ENCODE measurements at places on chromosomes 3 and 15.
A peak's percentile ranks its signal among the peaks of the same experiment; 100 is the strongest.

DNA sequence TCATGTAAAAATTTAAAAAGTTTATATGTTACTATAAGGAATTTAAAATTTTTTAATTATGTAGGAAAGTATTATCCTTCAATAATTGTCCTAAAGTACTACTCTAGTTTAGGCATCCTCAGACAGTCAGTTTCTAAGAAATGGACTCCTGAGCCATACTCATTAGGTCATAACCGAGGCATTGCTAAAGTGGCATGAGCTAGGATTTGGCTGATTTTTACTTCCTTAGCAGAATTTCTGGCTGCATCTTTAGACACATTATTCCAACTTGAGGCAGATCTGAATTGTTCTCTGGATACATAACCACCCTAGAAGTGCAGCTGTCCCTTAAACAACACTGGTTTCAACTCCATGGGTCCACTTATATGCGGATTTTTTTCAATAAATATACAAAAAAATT is 38.3 kb downstream of the IFT57 start:
- no peak for DNase-seq

- no peak for DNase-seq
Measured at GRCh38 chr15:78321041-78321570, 19.0 kb upstream of the CRABP1 start.

- DNase-seq: no peak
Measured at GRCh38 chr15:39299486-39300267, 281.2 kb upstream of the THBS1 start.

DNA sequence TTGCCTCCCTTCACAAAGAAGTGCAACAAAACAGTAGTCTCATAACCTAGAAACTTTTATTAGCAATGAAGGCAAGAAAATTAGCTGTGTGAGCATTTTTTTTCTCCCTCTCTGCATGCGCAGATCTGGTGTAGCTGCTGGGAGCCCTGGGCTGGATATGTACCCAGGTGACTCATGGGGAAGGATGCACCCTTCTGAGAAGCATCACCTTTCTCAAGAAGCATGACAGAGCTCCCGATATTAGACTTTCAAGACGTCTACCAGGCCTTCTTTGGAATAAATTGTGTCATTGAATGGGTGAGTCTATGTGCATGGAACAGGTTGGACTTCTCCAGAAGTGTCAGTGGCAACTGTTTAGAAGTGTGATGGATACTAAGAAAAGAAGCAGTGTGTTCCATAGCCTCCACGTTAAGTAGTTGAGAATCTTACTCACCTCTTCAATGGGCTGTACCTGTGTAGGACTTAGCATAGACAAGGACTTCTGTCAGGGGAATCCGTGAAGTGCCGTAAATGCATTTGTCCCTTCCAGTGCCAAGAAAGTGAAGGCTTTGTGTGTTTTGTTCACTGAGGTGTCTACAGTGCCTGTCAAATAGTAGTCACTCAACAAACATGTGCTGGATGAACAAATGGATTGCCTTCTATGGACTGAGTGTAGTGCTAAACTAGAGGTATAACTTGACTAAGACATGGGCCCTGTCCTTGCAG is 47.7 kb upstream of the RASGRP1 start:
- DNase-seq: no peak

- no peak for DNase-seq
Measured at GRCh38 chr3:127844326-127844942, 22.1 kb upstream of the MGLL start.

GRCh38 chr3:58021962-58022361 is 13.7 kb downstream of the FLNB start:
- no peak for DNase-seq

DNA sequence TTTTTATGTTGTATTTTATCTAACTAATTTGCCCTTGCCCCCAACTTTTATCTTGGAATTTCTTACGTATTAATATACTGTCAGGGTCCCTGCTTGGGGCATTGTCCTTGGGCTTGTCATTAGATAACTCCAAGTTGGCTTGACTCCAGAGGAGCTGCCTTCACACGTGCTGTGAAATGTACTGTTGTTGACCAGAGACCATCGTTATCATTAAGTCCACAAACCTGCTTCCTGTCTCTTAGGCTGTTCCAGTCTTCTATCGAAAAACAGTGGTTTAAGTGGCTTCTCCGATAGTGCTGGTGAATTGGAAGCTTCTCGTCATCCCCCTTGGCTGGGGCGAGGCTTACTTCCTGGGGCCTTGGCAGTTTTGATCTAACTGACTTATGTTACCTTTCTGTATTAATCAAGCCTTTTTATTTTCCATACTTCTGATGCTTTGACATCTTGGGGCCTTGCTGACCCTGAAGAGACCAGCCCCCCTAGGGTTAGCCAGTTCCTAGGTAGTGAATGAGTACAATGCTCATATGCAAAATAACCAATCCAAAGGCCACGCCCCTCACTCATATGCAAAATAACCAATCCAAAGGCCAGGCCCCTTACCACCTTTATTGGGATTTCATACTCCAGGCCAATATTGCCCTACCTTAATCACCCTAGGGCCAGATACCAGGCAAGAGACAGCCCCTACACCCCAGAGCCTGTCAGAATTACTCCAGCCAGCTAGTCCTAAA is 164.5 kb downstream of the IGF1R start:
- no peak for DNase-seq

GRCh38 chr3:85571835-85572234 is 613.0 kb downstream of the CADM2 start:
- no peak for DNase-seq

DNA sequence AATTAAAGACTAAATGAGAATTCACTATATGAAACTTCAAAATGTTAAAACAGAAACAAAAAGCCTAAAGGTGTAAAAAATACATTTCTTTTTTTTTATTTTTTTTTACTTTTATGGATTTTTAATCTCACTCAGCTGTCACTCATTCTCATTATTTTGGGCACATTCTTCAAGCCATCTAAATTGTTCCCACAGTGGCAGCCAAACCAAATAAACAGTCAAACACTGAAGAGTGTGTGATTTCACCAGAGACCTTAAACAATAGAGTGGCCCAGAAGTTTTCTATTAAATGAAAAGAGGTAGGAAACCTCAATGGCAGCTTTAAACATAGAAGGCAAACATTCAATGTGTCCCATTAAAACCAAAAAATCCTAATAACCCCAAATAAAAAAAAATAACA is 616.1 kb downstream of the OTOL1 start:
- no peak for DNase-seq

DNA sequence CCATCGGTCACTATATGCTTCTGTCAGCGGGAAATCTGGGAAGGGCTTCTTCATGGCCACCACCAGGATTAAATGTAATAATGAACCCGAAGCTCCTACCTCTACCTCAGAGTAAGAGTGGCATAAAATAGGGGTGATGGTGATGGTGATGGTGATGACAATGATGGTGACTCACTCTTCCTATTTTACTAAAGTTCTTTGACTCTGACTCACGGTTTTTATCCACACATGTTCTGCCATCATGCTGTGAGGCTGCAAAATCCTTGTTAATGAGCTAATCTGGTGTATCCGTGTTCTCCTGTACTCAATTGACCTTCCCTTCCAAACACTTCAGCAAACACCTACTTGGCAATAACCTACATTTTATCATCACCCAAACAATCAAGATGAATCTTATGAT is 18.3 kb upstream of the FOXP1 start:
- no peak for DNase-seq

DNA sequence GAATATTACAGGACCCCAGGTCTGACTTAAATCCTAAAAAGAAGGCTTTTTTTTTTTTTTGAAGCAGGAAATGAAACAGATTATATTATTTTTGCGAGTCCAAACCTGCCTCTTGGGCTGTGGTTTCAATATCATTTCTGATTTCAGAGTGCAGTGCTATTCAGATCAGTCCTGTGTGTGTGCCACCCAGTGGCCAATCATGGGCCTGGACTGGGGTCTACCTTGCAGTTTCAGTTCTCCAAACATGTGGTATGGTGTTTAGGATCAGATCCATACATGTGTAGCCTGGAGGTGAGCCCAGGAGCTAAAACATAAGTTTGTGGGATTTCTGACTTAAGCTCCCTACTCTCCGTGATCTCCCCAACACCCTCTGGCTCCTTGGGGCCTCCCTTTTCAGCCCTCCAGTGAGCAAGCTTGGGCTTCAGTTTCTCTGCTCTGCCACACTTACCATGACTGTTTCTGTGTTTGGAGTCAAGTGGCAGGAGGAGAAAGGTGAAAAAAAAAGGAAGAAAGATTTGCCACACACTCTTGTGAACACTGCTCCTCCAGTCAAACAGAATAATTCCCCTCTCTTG is 12.1 kb upstream of the THSD4 start:
- peak; percentile 9 for DNase-seq

DNA sequence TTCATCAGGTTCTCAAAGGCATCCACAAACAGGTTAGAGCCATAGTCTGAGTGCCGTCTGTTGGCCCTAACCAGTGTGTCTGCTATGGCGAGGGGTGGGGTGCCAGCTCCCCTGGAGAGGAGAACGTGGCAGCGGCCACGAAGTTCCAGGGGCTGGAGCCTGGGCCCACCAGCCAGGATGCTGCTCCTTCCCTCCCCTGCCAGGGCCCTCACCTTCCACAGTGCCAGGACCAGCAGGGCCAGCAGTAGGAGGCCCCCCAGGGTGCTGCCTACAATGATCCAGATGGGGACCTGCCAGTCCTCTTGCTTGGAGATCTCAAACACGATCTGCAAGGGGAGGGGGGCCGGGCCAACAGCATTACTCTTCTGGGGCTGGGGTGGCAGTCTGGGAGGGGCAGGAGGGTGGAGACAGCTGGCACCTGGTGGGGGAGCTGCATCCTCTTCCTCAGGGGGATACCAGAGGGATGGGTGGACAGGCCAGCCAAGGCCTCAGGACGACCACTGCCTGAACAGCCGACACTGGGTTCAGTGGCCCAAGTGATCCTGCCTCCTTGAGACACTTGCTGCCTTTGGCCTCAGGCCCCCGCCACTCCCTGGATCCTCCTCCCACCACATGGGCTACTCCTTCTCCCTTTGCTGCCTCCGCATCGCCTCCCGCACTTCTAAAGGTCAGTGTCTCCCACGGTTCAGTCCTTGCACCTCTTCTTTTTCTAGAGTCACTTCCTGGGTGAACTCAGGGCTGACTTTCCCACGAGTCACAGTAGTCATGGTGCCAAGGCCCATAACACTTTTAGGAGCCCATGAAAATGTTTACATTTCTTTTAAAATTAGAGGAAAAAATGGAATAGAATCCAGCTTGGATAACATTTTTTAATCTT is 26.3 kb downstream of the FEM1B start:
- DNase-seq: no peak

- DNase-seq: no peak
Measured at GRCh38 chr15:76200083-76200465, 111.2 kb downstream of the ETFA start.

DNA sequence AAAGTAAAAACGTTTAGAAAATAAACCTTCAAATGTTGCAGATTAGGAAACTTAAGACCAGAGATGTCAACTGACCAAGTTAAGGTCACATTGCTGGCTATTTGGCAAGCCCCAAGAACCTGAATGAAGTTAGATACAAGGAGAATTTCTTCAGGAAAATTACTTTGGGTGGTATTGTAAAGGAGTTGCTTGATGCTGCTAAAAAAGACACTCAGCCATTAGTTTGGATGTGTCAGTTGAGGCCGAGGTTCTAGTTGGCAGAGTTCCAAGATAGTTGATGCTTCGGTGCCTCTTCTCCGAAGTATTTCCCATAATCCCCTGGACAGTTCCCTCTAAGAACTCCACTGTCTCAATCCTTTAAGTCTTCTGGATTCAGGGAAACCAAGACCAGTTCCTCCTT is 24.3 kb downstream of the SIAH2 start:
- no peak for DNase-seq

GRCh38 chr3:138407236-138407907 is 27.0 kb upstream of the ESYT3 start:
- DNase-seq: no peak

DNA sequence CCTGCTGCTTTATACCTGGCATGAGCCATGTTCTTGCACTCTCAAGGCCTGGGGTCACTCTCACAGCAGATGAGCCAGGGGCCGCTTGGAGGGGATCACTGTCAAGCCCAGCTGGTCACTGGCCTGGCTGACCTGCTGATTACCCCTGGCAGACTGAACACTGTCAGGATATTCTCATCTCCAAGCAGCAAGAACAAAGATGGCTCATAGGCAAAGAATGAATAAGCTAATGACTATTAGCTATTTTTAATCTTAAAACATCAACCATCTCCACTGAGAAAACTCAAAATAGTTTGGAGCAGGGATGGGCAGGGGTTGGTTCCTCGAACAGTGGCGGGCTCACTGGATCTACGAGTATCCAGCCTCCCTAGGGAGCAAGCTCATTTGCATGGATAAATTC is 64.4 kb upstream of the ACAN start:
- DNase-seq: no peak

GRCh38 chr15:63000706-63001105 is 41.8 kb upstream of the TPM1 start:
- DNase-seq: no peak

DNA sequence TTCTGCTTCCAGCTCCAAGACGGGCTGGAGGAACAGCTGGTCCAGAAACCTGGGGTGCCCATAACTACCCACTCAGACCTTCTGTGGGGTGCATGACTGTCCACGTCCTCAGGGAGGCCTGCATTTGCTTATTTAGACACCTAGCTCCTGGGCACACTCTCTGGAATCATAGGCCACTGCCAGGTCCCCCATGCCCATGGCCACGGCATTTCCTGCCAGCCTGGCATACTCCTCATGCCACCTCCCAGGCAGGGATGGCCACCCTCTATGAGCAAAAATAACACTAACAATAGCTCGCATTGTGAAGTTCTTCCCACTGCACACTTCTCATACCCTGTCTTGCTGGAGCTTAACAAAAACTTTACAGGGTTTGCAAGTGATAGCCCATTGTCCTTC is 166.9 kb upstream of the TPM1 start:
- DNase-seq: no peak

- DNase-seq: no peak
Measured at GRCh38 chr3:49300595-49300994, 23.6 kb upstream of the C3orf62 start.

GRCh38 chr15:33601461-33601860 is 290.7 kb downstream of the RYR3 start:
- DNase-seq: no peak

DNA sequence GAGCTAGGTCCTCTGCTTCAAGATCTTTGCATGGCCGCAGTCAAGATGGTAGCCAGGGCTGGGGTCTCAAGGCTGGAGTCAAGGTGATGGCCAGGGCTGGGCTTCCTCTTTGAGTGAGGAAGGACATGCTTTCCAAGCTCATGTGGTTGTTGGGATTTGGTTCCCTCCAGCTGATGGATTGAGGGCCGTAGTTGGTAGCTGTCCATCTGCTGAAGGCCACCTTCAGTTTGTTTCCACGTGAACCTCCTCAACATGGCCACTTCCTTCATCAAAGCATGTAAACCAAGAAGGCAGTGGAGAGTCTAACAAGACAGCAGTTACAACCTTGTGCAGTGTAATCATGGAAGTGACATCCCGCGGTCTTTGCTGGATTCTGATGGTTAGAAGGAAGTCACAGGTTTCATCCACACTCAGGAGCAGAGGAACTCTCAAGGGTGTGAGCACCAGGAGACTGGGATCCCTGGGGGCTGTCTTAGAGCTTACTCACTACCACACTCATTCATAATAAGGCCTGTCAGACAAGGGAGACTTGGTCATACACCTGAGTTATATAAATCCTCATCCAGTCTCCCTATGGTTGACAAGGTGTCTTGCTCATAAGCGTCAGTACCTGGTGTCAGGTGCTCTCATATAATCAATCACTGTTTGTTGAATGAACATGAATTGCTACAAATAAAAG is 42.1 kb downstream of the ABHD5 start:
- no peak for DNase-seq

Data from NCI-H1436 (cell line).